Fibroblast of gingiva (primary cell): ENCODE measurements at places on chromosomes 16 and 17.

- DNase-seq: no peak
These were observed 7.6 kb downstream of the MYO1C start for GRCh38 chr17:1484676-1485422.

DNA sequence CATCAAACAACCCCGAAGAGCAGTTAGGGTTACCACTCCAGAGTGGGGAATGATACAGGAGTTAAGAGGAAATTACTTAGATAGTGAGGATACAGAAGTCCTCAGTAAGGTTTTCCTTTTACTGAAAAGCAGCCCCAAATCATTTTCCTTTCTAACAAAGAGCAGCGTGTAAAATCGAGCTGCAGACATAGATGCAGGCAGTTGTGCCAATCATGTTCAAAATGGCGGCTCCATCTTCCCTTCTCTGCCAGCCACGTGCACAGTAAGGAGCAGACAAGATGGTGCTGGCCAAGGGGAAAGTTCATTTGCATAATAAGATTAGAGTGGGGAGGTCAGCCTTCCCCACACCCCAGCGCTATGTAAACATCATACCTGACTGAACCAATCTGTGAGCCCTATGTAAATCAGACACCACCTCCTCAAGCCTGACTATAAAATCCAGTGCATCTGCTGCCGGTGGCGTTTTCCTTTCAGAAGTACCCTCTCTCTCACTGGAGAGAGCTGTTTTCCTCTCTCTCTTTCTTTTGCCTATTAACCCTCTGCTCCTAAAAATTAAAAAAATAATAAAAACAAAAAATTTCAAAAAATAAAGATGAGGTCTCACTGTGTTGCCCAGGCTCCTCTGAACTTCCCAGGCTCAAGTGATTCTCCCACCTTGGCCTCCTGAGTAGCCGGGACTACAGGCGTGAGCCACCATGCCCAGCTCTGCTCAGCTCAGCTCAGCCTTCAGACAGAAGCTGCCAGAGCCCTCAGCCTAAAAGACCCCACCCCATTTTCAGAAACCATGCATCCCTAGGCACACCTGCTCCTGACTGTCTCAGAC is 2.6 kb upstream of the SRL start:
- DNase-seq: no peak

DNA sequence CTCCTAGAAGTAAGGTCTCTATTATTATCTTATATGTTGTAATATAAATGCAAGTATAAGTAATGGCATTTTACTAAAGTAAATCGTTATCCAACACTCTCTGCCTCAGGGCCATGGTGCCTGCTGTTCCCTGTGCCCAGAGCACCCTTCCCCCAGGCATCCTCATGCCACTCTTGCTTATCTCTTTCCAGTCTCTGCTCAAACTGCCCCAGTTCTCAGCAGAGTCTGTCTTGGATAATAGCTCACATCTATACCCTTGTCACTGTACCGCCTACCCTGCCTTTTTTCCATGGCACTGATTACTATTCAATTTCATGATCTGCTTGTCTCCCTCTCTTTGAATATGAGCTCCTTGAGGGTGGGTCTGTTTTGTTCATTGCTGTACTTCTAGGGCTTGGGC is 31.7 kb downstream of the CDH1 start:
- no peak for DNase-seq

DNA sequence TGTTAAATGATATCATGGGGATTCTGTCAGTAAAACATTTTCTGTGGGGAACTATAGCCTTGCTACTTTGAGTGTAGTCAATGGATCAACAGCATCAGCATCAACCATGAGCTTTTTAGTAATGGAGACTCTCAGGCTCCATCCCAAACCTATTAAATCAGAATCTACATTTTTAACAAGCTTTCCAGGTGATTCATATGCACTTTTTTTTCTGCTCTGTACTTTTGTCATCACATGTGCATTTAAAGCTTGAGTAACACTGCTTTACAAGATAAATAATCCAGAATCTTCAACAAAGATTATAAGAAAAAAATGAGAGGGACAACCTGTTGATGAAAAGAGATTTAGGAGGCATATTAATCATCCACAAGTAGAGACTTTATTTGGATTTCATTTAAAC is 23.5 kb downstream of the NUP93 start:
- DNase-seq: peak; percentile 25

DNA sequence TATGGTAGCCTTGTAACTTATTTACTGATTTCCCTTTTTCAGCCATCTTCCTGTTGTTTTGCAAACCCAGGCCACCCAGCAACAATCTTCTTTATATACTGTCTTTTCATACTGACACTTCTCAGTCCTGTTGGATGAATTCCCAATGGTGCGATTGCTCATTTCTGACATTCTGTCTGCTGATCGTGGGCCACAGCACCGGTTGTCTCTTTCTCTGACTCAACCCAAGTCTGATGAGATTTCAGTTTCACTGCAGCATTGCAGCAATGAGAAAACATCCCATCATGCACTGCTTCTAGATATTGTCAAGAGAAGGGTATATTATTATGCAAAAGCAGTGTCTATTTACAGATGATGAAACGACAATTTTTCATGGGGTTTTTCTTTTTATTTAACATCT is 349.2 kb upstream of the HSBP1 start:
- DNase-seq: no peak

GRCh38 chr17:66200685-66201092 is 8.8 kb upstream of the CEP112 start:
- DNase-seq: peak; percentile 88

- no peak for DNase-seq
These were observed 18.5 kb upstream of the SPDYE4 start for GRCh38 chr17:8776881-8777280.

- DNase-seq: no peak
These were observed 8.5 kb downstream of the G6PC1 start for GRCh38 chr17:42908872-42909700.

- DNase-seq: no peak
These were observed 2.3 kb upstream of the CBX2 start for GRCh38 chr17:79775632-79776031.

- no peak for DNase-seq
These were observed 8.0 kb upstream of the JUP start for GRCh38 chr17:41794540-41794975.

DNA sequence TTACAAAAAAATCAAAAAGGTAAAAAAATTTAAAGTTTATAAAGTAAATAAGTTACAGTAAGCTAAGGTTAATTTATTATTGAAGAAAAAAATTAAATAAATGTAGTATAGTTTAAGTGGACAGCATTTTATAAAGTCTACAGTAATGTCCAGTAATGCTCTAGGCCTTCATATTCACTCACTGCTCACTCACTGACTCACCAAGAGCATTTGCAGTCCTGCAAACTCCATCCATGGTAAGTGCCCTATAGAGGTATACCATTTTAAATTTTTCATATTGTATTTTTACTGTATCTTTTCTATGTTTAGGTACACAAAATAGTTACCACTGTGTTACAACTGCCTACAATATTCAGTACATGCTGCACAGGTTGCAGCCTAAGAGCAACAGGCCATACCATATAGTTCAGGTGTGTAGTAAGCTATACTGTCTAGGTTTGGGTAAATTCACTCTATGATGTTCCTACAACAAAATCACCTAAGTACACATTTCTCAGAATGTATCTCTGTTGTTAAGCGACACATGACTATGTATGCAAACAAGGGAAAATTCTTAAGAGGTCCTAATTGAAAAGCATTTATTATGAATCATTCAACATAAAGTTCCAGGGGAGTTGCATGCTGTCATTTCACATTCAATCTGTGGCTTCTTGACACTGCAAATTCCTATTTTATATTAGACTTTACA is 92.3 kb downstream of the SPAG9 start:
- DNase-seq: no peak

- no peak for DNase-seq
These were observed 8.8 kb upstream of the SUMO2 start for GRCh38 chr17:75191584-75191983.

GRCh38 chr17:77002103-77003045 is 134.2 kb downstream of the MGAT5B start:
- DNase-seq: no peak

- no peak for DNase-seq
These were observed 11.5 kb downstream of the CEP295NL start for GRCh38 chr17:78891406-78892061.

DNA sequence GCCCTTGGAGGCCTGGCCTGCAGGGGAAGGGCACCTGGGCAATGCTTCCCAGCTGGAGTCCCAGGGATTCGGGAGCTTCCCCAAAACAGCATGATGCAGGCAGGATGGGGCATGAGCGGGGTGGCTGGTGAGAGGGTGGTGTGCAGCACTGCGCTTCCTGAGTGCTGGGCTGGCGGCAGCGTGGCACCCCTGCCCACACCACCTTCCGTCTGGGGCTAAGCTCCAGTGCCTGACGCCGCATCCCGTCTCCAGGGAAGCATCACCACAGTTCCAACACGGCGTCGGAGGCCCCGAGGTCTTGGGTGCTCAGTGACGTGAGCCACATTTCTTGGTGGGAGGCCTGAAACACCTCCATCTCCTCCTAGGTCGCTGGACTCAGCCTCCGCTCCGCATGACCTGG is 13.8 kb upstream of the MTSS2 start:
- DNase-seq: no peak

DNA sequence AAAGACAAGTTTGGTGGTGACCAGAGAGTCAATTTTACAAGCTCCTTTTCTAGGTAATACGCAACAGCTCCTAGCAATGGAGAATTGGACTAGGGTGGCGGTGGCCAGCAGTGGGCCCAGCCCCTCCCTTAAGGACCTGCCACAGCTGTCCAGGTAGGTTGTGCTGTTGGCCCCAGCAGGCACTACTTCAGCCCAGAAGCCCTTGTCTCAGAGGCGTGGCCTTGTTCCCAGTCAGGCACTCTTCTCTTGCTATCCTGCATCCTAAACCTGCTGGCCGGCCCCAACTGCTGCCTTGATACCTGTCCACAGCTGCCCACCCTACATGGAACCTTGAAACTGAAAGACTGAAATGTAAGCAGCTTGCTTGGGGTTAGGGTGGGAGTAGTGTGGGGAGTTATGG is 989 bp upstream of the GALK1 start:
- DNase-seq: no peak

- no peak for DNase-seq
These were observed 70.5 kb upstream of the CHMP6 start for GRCh38 chr17:80921159-80921558.

DNA sequence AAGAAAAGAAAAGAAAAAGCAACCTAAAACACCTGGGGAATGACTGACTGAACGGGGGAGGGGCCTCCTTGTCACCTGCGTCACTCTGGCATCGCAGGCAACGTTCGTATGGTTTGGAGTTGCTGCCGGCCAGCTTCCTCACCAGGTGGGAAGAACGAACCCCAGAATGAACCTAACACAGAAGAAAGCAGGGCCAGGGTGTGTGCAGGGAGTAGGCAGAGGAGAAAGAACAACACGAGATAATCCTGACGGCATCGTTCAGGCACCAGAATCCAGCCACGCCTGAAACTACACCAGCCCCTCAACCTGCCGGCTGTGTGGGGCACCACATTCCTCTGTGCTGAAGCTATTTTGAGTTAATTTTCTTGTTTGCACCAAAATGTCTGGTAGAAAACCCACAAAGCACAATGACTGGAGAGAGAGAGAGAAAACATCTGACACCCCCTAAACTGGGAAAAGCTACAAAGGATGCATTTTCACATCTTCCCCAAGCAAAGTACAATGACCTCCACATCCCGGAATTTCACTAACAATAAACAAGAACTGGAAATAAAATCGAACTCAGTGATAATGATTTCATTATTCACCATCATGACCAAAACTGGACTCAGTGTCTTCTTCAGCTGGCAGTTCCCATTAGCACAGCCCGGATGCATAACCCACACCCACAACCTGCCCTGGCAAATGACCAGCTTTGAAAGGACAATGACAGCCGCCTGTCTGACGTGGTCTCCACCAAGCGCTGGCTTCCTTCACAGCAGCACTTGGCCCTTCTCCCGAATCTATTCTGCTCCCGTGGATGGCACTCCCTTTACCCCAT is 23.6 kb downstream of the RAB40B start:
- DNase-seq: no peak

DNA sequence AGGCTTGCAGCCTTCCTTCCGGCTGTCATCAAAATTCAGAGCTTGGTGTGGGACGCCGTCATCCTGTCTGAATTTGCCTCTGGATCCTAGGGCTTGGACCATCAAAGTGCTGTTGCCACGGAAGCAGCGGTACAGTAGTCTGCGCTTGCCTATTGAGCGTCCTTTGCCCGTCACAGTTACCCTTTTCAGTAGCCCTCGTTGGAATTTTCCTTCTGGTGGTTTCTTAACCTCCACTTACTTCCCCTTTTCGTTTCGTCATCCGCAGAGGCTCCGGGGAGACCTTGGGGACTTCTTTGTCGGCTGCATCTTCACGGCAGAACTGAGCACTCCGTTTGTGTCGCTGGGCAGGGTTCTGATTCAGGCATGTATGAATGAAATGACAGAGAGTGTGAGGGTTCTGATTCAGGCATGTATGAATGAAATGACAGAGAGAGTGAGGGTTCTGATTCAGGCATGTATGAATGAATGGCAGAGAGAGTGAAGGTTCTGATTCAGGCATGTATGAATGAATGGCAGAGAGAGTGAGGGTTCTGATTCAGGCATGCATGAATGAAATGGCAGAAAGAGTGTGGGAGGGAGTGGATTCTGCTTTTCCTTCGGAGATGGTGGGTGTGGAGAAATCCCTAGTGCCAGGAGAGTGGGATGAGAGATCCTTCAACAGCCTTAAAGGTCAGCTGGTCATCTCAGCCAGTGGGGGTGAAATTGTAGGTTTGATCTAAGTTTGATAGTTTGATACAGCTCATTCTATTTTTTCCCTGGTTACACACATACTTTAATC is 8.0 kb downstream of the TLCD3A start:
- no peak for DNase-seq

GRCh38 chr16:23064639-23065038 is 84.6 kb downstream of the USP31 start:
- DNase-seq: peak; percentile 49

DNA sequence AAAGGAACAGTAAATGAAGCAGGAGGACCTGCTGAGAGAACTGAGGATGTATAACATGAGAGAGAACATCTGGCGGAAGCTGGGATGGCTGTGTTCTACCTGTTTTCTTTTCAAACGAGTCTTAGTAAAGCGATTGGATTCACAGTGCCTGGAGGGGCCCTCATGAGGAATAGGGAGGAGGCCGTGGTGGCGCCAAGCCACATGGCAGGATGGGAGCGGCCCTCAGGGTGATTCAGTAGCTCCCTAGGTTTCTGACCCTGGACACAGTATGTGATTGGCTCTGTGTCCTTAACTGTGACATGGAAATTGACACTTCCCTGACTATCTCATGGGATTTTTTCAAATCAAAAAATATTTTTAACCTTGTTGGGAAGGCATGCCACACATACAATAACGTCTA is 32.1 kb downstream of the USP43 start:
- no peak for DNase-seq
